ENCODE measurements at places on chromosomes 11 and 22.
A peak's percentile ranks its signal among the peaks of the same experiment; 100 is the strongest.

- no peak for DNase-seq
Measured at GRCh38 chr11:79501707-79502106, 60.9 kb upstream of the TENM4 start.

DNA sequence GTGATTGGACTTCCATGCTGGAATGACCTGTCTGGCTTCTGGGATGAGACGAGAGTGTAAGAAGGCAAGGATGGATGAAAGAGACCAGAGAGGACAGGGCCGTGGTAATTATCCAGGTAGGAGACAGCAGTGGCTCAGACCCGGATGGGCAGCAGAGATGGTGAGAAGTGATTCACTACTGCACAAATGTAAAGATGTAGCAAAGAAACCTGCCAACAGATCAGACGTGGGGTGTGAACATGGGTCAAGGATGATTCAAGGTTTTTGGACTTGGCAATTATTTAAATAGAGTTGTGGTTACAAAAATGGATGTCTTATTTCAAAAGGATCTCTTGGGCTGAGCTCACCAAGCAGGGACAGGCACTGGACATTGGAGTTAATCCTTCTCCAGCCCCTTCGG lies 32.7 kb downstream of the RIBC2 start:
- DNase-seq, result no peak

DNA sequence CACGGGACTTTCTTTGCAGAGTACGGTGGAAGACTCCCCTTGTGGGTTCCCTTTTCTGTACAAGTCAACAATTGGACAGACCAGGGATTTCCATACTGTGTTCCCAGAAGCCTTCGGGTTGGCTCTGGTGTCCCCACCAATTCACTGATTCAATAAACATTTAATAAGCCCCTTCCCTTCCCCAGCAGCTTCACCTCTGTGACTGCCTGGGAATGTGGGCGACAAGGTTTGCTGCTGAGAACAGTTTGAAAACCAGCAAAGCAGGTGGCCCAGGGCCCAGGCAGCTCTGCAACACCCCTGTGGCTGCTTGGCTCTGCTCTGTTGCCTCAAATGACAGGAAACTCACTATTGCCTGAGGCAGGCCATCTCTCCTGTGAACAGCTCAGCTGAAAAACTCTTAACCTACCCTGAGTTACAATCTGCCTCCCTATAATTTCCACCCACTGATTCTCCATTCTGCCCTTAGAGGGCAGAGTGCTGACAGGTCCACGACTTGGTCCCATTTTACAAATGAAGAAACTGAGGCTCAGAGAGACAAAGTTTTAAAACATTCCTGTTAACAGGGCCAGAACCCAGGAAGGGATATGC lies 10.4 kb downstream of the ADORA2A start:
- no peak for DNase-seq

DNA sequence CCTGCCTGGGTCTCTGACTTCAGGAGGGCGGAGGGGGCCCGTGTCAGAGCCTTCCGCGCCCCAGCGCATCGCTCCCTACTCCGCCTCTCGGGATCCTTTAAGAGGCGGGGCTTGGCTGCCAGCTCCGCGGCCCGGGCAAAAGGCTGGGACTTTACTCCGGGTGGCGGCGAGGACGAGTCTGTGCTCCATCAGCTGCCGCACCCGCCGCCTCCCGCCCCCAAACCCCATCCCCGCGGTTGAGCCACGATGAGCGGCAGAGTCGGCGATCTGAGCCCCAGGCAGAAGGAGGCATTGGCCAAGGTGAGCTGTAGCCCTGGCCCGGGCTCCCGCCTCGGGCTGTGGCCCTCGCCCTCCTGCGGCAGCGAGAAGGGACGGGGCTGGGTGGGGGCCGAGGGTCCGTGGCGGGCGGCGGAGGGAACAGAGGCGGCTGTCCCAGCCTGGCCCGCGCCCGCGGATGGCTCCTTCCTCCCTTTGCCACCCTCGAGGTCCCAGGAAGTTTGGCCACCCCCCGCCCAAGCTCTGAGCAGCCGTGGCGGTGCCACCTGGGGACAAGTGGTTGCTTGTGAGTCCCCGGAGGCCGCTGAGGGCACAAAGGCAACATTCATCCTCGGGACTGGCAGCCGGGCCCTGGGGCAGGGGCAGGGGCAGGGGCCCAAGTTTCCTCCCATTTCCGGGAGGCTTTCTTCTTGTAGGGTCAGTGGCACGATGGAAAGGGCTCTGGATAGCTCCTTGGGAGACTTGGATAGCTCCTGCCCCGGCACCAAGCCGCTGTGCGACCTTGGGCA lies at the start of gene SEC14L2:
SEC14L2 (plus strand) TSS at position 148 of the 785 bp plus-strand sequence; CDS start at position 247, 99 bp downstream.
- peak; percentile 24 for DNase-seq

DNA sequence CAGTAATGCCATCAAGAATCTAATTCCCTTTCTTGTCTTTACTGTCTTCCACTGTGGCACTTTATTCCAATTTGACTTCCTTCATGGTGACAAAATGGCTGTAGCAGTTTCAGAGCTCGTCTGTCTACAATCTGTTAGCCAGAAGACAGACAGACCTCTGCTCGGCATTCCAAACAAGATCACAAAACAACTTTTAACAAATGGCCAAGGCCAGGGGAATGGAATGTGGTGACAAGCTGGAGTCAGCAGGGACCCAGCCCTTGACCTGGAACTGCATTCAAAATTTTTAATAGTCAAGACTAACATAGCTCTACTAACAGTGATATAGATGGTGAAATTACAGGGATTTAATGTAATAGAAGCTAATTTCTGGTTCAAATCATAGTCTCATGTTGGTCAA lies 637.2 kb downstream of the ETS1 start:
- no peak for DNase-seq

DNA sequence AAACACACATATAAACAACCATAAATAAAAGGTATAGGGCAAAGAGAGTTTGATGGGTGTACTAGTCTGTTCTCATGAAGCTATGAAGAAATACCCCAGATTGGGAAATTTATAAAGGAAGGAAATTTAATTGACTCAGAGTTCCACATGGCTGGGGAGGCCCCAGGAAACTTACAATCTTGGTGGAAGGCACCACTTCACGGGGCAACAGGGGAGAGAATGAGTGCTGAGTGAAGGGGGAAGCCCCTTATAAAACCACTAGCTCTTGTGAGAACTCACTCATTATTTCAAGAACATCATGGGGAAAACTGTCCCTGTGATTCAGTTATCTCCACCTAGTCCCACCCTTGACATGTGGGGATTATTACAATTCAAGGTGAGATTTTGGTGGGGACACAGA lies 385.9 kb upstream of the ANO5 start:
- DNase-seq, result no peak

GRCh38 chr22:21829523-21829922 lies 37.9 kb downstream of the MAPK1 start:
- DNase-seq, result no peak

- DNase-seq, result no peak
Measured at GRCh38 chr22:26276529-26277160, 107.4 kb downstream of the SEZ6L start.

DNA sequence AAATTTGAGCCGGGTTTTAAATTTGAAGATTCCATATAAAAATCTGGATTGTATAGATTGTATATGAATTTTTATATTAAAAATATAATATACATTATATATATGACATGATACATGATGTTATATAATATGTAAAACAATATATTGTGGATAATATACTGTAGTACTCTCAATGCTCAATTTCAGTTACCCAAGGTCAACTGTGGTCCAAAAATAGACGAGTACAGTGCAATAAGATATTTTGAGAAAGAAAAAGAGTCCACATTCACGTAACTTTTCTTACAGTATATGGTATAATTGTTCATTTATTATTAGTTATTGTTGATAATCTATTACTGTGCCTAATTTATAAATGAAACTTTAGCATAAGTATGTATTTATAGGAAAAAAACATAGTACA lies 94.2 kb upstream of the YWHAH start:
- DNase-seq, result no peak

DNA sequence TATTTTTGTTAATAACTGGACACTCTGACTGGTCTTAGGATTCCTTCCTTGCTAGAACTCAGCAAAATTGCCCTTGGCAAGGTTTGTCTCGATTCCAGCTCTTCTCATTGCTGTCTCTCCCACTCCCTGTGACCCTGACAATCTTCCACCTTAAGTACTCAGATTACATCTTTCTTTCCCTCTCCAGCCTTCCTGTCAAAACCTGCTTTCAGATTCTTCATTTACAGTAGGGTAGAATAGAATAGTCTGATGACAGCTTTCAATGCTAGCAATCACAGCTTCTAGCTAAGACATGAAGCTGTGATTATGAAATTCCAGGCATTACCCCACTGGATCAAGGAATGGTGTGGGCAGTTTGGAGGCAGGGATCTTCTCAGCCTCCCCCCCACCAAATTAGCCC lies 39.2 kb upstream of the LMO2 start:
- no peak for DNase-seq

DNA sequence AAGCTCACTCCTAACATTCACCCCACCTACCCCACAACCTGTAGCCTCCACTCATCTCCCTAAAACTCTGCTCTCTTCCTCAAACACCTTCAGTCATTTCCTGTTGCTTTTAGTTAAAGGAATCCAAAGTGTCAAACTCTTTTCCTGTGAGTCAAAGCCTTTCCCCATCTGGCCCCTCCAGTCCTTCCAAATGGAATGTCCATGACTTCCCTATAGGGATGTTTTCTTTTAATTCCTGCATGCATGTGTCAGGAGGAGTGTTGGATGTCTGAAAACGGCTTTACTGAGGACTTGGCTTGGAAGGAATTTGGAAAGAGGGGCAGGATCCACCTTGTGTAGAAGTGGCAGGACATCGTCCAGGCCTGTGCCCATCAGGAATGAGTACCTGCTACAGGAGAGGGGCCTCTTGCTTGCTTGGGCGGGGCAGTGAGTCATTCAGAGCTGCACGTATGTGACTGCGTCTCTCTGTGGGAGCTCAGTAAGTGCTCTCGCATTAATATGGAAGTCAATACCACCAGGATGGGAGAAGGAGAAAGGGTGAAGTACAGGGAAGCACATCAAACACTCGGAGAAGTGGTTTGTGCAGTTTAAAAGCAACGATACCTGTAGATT lies 491.9 kb downstream of the OPCML start:
- DNase-seq, result peak; percentile 50

DNA sequence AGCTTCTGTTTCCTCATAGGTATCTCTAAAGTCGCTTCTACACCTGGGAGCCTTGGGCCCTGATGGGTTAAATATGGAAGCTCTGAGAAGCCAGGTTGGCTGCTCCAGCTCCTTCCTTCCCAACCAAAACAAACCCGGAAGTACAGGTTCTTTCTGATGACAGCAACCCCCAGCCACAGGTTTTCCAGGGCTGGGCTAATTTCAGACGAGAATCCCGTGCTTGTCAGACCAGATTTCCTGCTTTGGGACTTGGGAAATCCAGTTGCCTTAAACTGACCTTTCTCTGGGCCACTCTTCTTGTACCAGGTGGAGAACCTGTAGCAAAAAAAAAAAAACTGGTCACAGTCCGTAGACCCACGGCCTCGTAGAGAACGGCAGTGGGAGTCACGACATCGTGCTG lies 51.9 kb downstream of the RBX1 start:
- no peak for DNase-seq

DNA sequence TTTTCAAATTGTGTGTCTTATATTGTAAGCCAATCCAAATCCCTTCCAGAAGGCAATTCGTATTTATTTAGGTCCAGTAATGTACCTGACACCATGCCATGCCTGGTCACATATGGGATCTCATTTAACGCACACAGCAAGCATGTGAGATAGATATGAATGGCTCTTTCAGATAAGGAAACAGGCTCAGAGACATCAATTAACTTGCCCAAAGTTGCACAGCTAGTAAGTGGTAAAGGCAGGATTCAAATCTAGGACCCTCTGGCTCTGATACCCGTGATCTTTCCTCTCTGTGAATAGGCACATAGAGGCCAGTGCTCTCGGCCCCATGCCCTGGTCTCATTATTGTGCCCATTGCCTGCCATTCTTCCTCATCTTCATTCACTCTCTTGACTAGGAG lies 34.3 kb downstream of the KCNJ4 start:
- DNase-seq, result no peak

GRCh38 chr11:92199991-92200390 lies 24.6 kb upstream of the FAT3 start:
- DNase-seq, result no peak

GRCh38 chr22:26432619-26433311 lies 3.7 kb downstream of the ASPHD2 start:
- no peak for DNase-seq

DNA sequence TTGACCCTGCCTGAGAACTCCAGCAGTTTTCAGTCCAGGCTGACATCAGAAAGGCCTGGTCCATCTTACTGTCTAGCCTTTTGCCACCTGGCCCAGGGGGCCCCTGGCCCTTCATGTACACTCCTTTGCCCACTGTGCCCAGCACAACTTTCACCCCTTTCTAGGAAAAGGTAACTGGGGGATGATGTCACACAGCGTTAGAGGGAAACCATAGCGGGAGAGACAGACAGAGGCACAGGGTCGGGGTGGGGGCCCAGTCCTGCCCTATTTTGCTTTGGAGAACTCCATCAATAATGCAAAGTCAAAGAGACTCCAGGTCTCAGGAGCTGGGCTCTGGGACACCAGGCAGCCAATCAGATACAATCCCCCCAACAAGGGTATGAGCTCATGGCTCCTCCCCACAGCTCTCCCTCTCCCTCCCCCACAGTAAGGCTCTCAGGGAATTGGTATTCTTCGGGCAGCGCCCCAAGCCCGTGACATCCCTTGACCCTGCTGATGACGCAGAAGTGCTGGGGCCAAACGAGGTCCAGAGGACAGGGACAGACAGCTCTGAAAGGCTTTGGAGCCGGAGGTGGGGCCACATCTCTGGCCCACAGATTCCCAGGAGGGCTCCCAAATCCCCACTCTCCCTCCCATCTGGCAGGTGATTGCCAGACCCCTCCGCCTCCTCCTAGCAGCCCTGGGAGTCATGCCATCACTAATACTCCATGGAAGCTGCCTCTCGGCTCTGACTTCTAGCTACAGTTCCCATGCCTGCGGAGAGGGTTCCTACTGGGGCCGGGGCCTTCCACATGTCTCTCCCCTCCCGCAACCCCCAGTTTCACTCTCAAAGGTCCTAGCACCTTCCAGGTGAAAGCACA lies 5.9 kb downstream of the USP2 start:
- no peak for DNase-seq

DNA sequence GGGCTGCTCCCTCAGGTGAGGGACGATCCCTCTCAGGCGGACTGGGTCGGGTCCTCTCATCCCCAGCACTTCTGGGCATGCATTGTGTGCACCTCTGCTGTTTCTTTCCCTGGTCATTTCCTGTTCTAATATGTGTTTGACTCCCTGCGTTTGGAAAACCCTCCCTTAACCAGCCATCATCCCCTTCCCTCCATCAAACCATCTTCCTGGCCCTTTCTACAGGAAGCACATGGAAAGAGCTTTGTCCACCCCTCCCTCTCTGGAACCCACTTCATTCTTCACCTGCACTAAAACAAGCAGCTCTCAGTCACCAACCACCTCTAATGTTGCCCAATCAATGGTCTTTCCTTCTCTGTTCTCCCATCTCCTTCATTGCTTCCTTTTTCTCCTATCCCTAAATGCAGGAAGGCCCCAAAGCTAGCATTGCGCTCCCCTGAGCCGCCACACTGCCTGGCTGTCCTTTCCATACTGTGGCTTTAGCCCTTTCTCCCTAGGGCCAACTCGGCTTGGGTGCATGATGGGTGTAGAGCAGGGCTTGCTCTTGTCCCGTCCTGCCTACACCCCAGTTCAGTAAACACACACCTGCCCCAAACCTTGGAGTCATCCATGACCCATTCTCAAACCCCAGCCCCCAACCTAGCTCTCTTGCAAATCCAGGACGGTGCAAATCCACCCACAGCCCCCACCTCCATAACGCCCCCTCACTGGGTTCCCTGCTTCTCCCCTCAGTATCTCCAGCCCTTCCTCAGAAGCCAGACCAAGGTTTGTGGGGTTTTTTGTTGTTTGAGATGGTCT lies 5.4 kb upstream of the GAS2L1 start:
- no peak for DNase-seq
